Vagina (tissue), 2 donors: ENCODE measurements at places on chromosomes 13 and 19.

GRCh38 chr13:73036566-73036965 is 22.2 kb upstream of the KLF5 start:
- DNase-seq = no peak

DNA sequence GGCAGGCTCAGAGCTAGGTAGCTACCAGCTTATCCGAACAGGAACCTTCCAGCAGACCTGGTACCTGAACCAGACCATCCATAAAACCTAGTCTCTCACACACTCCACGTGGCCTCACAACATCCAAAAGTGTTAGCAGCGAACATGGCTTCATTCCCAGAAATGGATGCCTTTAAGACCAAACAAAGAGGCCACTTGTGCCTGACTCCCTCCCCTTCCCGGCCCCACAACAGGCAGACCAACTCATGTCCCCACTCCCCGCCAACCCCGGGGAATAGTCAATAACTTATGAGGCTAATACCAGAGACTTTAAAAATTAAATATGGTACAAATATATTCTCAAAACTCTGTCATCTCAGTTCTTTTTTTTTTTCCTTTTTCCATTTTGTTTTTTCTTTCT is 46.2 kb downstream of the ZNF557 start:
- DNase-seq = no peak

DNA sequence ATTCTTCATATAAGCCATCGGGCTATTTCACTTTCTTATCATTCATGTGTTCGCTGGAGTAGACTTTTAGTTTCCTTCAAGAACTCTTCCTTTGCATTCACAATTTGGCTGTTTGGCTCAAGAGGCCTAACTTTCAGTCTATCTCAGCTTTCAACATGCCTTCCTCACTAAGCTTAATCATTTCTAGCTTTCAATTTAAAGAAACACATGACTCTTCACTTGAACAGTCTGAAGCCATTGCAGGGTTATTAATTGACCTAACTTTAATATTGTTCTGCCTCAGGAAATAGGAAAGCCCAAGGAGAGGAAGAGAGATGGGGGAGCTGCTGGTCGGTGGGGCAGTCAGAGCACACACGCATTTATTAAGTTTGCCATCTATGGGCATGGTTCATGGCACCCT is 158.1 kb downstream of the SUCLA2 start:
- no peak for DNase-seq

GRCh38 chr19:55119053-55119452 is 1.6 kb upstream of the PPP1R12C start:
- no peak for DNase-seq

DNA sequence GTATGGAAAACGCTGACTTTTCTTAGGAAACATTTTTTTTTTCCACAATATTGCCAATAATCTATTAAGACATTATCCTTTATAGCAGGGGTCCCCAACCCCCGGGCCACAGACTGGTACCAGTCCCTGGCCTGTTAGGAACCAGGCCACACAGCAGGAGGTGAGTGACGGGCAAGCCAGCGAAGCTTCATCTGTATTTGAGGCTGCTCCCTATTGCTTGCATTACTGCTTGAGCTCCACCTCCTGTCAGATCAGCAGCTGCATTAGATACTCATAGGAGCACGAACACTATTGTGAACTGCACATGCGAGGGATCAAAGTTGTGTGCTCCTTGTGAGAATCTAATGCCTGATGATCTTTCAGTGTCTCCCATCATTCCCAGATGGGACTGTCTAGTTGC is 793.7 kb downstream of the SLITRK5 start:
- no peak for DNase-seq

DNA sequence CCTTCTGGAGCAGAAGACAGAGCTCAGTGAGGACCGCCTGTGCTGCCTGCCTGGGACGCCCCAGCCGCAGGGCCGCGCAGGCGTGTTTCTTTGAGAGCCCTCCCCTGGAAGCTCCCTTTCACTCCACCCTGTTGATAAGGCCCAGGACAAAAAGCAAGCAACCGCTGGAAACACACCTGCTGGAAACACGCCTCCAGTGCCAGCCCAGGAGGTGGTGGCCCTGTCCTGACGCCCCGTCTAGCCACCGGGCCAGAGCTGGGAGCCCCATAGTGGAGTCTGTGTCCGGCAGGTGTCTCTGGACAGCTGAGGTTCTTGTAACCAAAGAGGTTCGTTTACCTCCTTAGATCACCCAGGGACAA is 173.8 kb downstream of the KATNAL1 start:
- DNase-seq = no peak

DNA sequence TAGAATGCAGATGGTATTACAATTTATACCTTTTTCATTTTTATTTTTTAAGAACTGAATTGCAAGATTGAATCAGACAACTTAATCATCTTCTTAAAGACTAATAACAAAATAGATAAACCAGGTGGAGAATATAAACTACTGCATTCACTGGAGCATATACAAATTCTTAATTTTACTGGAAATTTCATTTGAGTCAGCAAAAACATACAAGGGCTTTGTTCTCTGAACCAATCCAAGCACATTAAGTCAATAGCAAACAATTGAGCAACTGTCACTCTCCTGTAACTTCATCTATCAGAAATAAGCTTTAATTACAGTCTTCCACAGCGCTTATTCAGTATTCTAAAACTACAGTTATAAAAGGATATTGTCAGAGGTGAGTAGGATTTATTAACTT is 167.4 kb upstream of the OBI1 start:
- DNase-seq = no peak

DNA sequence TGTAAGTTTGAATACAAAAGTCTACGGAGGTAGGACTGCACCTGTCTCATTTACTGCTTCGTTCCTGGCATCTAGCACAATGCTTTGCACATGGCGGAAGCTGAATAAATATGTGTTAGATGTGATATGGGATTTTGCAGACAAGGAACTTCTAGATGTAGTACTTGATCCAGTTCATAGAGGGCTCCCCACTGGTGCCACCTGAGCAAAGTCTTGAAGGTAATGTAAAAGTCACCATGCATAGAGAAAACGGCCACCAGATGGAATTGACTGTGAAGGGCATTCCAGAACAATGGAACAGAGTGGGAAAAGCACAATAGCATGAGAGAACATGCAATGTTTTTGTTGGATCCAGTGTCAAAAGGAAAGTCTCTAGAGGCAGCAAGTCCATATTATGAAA is 209.3 kb downstream of the HS6ST3 start:
- no peak for DNase-seq

DNA sequence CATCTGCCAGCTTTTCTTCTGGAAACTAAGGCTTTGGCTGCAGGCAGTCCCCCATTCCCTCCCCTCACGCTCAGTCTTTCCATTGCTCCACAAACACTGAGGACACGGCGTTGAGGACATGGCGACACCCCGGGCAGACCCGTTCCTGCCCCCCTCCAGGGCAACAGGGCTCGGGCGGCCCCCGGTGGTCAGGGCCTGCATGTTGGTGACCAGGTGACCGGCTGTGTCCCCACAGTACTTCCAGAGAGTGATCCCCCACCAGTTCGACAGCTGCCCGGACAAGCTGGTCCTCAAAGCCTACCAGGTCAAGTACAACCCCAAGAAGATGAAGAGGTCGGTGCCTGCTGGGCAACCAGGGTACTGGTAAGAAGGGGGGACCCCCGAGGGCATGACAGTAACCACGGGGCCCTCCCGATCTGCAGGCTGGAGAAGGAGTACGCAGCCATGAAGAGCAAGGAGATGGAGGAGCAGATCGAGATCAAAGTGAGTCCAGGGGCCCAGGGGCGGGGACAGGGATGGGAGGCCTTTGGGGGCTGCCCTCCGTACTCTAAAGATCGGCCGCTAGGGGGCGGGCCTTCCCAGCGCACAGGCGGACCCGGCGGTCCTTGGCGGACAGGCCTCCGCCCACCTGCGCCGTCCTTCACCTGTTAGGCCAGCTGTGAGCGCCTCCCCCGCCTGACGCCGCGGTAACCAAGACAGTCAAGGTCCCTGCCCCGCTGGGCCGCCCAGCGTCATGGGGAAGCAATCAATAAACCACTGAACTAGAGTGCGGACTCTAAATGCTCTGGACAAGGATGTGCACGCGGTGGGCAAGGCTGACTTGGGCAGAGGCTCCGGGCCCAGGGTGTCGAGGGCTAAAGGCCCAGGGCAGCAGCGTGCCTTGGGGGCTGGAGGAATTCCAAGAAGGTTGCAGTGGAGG is 21.1 kb downstream of the PRR36 start:
- no peak for DNase-seq

DNA sequence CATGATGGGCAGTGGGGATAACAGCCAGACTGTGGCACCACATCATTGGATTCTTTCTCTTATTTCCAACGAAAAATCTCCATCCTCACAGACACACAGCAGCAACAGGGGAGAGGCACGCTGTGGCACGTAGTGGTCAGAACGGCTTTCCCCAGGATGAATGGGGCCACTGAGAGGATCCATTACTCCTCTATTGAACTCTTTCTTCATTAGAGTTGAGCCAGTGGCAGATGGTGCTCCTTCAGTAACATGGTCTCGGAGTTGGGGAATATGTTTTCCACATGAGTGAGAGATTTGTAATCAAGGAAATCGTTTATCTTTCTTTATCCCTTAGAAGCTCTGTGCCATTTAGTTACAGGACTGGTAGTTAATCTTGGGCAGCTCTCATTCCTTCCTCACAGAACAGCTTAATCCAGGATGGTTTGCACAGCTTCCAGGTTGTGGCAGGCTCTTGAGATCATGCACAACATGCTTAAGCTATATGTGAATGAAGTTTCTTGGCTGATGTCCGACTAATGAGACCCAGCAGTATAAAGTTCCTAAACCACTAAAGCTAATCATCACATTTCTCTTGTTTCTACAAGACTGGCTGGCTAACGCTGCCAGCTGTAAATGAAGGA is 180.5 kb upstream of the SLC10A2 start:
- no peak for DNase-seq

- no peak for DNase-seq
Measured at GRCh38 chr19:36514012-36514612, 14.0 kb downstream of the ZNF260 start.

- DNase-seq = no peak
Measured at GRCh38 chr19:5119297-5119998, 150.5 kb downstream of the KDM4B start.

GRCh38 chr19:17200408-17201079 is 14.6 kb upstream of the USE1 start:
- no peak for DNase-seq

DNA sequence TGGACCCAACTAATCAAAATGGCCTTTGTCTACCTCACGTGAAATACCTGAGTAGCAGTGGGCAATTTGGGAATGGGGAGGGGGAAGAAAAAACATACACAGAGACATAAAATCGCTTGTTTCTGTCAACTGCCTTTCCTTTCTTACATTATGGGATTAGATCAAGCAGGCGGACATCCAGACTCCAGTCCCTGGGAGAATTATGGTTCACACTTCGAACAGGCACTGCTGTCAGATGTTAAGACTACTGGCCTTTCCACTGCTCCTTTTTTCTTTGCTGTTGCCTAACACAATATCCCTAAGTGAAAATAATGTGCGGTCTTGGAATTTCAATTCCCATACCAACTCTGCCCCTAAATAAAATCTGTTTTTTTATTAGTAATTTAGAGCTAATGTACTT is 1719.7 kb upstream of the SLC10A2 start:
- DNase-seq = no peak

DNA sequence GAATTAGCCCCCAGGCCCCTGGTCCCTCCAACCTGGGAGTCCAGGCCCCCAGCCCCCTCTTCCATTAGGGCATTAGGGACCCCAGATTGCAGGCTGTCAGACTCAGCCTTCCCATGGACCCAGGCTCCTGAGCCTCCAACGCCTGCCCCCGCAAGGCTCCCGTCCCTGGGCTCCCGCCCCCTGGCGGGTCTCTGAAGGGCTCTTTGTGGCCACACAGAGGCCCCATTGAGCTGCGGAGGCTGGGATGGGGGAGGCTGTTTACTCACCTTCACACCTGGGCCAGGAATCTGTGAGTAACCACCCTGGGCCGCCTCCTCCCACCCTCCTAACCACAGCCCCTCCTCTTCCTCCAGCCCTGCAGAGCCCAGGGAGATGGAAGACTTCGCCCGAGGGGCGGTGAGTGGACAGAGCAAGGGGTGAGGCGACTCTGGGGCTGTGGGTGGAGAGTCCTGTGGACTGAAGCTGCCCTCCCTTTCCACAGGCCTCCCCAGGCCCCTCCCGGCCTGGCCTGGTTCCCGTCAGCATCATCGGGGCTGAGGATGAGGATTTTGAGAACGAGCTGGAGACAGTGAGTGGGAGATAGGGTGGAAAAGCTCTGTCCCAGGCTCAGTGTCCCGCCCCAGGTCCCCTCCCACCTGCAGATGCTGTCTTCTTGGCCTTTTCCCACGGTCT is 4.9 kb downstream of the ARHGEF1 start:
- DNase-seq = no peak

GRCh38 chr19:3548606-3549005 is 8.8 kb downstream of the MFSD12 start:
- no peak for DNase-seq

GRCh38 chr13:107907065-107907805 is 308.1 kb downstream of the LIG4 start:
- no peak for DNase-seq

DNA sequence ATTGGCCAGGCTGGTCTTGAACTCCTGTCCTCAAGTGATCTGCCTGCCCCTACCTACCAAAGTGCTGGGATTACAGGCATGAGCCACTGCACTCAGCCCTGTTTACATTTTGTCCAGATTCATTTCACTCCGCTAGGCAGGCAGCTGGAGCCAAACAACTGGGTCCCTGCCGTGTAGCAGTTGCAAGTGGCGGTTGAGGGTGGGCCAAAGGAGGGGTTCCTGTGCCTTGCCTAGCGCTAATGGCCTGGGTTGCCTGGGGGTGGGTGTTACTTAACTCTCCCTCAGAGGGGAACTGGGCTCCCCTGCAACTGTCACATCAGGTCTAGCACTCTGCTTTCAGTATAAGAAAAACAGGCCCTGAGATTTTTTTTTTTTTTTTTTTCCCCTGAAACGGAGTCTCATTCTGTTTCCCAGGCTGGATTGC is 7.4 kb downstream of the ACP5 start:
- DNase-seq = no peak

GRCh38 chr13:98966019-98966418 is 11.8 kb downstream of the DOCK9 start:
- DNase-seq = no peak

DNA sequence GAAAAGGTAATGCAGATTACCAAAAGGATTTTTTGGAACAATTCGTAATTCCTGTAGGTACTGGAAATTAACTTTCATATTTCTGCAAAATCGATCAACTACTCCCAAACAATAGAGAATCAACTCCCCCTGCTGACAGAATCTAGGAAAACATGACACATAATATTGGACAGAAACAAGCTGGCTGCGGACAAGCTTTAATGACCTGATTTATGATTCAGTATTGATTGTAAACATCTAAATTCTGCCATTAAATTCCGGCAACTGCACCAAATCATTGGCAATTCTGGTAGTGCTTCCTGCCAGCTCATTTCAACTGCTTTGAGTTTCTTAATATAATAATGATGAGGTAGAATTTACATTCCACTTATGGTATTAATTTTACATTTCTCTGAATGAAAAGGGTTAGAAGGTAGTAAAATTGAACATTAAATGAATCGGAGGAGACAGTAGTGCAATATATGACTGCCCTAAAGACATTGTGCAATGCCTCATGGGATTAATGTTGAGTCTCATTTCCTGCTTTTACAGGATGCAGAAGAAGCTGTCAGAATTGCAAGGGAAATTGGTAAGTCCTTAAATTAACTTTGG is 146.5 kb downstream of the PCCA start:
- DNase-seq = no peak

GRCh38 chr19:16594131-16594586 is 21.9 kb upstream of the SLC35E1 start:
- DNase-seq = no peak

GRCh38 chr13:84080748-84081530 is 198.7 kb upstream of the SLITRK1 start:
- DNase-seq = no peak

- no peak for DNase-seq
Measured at GRCh38 chr13:45206340-45206739, 5.5 kb upstream of the KCTD4 start.
